ENCODE measurements at places on chromosomes 7 and 10.

- DNase-seq = no peak
Measured at GRCh38 chr7:147485660-147486210, 1104.8 kb upstream of the C7orf33 start.

DNA sequence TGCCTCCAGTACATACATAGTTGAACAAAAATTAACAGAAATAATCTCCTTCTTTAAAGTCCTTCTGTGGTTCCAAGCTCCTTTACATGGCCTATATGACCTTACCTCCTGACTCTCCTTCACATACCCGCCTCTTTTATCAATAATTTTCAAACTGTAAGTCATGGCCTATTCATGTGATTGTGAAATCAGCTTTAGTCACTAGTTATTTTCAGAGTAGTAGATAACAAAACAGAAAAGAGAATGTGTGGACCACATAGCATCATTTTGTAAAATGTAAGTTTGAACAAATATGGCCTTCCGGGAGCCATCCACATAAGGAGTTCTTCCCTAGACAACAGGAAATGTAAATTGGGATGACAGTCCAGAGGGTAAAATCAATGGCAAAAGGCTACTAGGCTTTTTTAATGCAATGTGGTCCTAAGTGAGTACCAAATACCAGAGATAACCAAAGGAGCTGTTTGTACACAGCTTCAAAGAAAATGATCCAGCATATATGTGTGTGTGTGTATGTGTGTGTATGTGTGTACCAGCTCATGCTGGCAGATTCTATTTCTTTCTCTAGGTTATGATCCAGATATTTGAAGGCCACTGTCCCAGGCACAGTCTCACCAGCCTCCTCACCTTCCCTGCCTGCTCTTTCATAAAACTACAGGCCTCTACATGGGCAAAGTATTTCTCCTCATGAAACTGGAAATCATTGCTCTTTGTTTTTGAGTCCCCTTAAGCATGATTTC lies 12.3 kb upstream of the FAM133B start:
- peak; percentile 25 for DNase-seq

- no peak for DNase-seq
Measured at GRCh38 chr7:1085910-1086421, 1.9 kb upstream of the GPER1 start.

DNA sequence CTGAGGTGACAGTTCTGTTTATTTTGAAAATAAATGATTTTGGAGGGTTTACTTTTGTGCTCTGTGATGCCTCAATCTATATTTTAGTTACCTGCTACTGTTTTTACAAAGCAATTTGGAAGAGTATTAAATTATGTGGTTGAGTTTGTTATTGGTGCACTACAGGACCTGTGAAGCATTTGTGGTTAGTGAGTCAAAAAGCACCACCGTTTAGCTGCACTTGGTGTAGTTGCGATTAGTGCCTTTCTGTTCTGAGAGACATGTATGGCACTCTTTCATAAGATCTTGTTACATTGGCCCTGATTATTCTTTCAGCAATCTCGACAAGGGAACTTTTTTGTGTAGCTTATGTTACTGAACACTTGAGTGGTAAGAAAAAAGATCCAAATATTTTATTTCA lies 132.2 kb downstream of the BBS9 start:
- no peak for DNase-seq

DNA sequence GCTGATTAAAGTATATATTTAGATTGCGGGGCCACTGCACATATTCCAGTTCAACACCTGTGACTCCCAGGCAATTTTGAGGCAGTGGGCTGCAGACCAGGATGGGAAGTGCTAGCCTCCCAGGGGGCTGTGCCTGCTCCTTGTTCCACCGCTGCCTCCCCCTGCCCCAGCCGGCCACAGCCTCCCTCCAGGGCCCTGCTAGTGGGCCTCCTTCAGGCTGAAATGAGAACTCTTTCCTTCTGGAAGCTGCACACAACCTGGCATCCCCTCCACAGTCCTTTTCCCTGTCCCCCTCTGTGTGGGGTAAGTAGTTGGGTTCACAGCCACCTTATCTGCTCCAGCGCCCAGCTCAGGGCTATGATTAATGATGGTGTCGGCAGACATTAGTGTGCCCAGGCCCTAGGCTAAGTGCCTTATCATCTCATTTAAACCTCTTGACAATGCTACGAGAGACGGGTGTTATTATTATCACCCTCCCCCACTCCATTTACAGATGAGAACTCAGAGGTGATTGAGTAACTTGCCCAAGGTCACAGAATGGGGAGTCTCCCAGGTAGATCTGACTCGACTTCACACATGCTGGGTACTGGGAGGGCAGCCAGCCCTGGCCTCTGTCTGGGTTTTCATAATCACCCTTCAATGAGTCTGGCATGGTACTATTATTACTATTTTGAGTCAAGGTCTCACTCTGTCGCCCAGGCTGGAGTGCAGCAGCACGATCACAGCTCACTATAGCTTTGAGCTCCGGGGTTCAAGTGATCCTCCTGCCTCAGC lies 10.8 kb upstream of the SFRP5 start:
- DNase-seq = peak; percentile 35

GRCh38 chr10:34384372-34384771 lies 430.7 kb downstream of the PARD3 start:
- DNase-seq = no peak

DNA sequence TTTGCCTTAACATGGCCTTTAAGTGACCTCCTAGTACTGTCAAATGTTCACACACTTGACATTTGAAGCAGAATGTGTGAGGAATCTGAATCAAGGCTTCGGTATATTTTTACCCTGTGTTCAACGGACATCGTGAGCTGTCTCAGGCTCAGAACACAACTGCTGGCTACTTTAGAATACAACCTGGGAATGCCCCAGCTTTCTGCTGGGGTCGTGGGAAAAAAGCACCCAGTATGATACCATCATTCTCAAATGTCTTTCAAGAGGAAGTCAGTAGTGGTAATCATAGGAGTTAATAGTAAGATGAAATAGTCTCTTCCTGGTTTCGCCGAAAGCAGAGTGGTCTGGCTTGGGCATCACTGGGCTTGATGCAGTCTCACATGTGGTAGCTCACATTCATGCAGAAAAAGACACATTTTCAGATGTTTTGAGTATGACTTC lies 67.2 kb downstream of the CREB5 start:
- DNase-seq = no peak

DNA sequence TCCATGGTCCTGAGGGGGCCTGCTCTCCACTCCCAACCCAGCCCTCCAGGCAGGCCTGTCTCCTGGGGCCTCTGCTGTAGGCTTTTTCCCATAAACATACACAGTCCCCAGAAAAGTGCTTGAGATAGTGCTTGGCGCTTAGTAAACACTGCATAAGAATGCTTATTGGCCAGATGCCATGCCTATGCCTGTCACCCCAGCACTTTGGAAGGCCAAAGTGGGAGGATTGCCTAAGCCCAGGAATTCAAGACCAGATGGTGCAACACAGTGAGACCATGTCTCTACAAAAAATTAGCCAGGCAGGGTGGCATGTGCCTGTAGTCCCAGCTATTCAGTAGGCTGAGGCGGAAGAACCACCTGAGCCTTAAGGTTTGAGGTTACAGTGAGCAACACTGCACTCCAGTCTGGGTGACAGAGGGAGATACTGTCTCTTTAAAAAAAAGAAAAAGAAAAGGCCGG lies 24.6 kb upstream of the ASL start:
- peak; percentile 94 for DNase-seq

All from NCI-H226 (cell line).